PC-9 (cell line): ENCODE measurements at places on chromosomes 1 and 21.

DNA sequence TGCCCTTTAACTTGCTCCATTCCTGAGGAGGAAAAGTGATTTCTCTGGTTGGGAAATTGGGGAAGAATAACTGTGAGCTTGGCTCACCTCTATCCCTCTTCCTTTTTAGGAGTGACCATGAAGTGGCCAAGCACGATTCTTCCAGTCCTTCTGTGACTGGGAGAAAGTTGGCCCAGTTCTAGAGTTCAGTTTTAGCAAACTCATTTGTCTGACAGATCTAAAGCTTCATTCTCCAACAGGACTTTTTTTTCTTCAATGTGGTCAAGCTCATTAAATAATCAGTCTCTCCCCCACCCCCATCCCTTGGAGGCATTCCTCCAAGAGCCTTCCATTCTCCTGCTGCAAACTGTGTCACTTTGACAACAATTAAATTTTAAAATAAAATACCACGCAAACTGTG, 6.4 kb upstream of the AGL start:
- no peak for DNase-seq

GRCh38 chr1:203557390-203557789, 63.4 kb downstream of the OPTC start:
- peak; percentile 35 for DNase-seq

DNA sequence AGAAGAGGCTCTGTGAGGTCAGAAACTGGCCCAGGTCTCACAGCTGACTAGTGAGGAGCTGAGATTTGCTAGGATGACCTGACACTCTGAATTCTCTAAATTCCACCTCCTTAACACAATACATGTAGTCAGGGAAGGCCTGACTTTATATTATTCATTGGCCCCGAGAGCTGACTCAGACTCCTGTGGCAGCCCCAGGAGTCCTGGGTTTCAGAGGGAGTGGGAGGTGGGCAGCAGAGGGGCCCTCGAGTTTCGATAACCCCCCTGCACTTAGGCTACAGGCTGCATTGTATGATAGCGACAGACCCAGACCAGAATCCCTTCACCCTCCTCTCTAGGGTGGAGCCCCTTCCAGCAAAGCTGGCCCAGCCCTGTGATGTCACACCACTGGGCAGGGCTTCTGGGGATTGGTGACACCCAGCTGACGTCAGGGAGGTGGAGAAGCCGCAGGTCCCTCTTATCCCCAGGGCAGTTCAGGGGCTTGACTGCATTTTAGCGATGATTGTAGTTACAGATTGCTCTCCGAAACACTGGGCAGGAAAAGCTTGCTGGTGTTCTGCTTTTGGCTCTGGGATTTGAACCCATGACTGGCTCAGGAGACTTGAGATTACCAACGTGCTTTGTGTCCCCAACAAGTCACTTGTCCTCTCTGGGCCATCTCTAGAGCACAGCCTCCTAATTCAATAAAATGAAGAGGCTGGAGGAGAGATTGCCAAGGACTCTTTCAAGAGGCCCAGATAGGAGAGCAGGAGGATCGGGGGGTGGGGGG, 17.0 kb upstream of the GPR37L1 start:
- peak; percentile 95 for DNase-seq

DNA sequence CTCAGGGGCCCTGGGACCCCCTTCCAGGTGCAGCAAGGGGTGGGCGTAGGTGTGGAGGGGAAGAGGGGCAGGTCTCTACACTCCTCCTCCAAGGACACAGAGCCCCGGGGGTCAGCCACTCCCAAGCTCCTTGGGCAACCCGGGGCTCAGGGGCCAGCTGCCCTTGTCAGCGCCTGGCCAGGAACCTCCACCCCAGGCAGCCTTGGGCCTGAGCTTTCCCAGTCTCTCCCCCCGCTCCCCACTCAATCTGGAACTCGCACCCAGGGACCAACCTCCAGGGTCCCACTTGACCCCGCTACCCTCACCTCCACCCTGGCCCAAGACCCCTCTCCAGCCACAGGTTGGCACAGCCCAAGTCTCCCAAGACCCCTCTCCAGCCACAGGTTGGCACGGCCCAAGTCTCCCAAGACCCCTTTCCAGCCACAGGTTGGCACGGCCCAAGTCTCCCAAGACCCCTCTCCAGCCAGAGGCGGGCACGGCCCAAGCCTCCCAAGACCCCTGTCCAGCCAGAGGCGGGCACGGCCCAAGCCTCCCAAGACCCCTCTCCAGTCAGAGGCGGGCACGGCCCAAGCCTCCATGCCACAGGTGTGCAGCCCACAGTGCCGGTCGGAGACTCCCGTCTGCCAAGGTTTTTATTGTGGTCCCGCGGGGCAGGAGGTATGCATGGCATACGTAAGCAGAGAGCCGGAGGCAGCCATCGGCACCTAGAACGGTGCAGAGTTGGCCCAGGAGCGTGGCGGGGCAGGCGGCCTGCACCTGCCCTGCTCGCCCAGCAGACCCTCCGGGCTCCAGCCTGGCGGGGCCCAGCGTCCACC, 3.0 kb downstream of the TNFRSF4 start:
- no peak for DNase-seq

DNA sequence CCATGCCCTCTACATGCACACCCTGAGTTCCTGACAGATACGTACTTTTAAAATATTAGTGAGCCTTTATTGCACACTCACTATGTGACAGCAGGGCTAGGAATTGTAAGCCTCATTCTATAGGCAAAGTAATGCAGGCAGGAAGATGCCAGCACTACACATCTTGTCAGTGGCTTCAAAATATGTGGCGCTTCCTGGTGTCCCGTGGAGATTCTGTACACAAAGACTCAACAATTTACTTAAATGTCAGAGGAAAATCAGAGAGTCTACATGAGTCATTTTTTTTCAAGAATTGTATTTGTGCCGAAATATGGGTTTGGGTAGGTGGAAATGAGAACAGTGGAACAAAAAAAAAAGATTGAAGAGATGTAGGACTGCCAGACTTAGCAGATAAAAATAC, 27.6 kb downstream of the RNASEL start:
- DNase-seq, result no peak

- DNase-seq, result peak; percentile 36
Measured at GRCh38 chr1:26597629-26598039, 68.1 kb downstream of the RPS6KA1 start.

DNA sequence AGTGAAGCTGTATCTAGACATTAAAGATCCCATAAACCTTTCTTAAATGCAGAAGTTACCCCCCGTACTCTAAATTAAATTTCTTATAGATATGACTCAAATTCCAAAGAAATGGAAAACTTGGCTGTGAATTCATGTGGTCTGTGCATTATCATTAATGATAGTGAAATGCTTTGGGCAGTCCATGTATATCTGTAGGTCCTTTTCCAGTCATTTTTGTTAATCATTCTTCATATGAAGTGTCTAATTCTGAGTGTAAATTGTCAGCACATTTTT, 89.3 kb downstream of the RGL1 start:
- no peak for DNase-seq

DNA sequence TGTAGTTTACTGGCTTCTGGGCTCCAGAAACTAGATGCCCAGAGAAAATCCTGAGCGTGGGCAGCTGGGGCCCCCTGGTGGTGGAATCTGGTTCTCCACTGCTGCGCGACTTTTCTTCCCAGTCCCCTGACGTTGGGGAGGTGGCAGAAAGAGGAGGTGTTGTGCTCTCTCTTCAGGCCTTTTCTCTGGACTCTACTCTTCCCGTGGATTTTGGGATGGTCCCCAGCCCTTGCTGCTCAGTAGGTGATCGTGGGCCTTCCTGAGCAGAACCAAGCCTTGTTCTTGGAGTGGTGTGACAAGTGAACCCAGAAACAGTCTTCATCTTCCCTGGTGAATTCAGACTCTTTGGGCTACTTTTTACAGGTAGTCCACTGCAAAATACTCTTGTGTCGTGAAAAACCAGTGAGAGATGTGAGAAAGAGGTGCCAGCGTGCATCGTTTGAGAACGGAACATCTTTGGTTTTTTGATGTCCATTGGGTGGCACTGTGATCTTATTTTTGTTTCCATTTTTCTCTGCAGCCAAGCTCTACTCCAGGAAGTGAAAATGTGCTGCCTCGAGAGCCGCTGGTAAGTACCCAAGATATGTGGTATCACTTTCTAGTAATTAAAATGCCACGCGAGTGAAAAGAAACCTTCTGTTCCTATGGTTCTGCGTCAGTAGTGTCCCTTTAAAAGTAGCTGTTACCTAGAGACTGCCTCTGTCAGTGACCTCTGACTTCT, 20.2 kb downstream of the PEX14 start:
- DNase-seq, result peak; percentile 45

DNA sequence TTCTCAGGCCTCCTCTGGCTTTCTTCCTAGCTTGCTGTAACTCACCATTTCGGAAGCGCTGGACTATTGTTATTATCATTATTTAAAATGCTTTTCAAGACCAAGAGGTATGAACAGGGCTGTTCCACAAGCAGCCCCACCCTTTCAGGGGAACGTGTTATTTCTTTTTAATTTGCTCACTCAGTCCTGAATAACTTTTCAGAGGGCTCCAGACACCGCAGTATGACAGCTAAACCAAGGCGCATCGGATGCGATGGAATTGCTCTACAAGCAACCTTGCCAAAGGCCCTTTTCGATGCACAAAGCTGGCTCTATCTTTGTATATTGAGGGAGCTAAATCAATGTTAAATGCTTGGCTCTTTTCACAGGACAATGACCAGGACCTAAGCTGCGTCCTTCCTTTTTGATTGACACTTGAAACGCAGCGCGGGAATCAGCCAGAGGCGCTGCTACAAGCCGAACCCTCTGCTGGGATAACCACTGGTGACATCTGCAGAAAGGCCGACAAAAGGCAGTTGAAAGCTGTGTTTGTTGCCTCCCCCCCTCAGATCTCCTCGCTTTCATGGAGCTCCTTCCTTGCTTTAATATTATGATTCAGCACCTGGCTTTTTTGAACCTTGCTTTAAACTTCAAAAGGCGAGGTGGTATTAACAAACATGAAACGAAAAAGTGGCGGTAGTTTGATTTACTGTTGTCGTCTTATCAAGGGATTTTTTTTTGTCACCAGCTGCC, 204.7 kb upstream of the PROX1 start:
- DNase-seq, result no peak

- DNase-seq, result no peak
Measured at GRCh38 chr1:160189649-160190625, at the start of gene CASQ1. Gene CASQ1, plus strand, starts transcription at chr1:160190575. Its CDS starts 177 bp downstream, at chr1:160190752.

DNA sequence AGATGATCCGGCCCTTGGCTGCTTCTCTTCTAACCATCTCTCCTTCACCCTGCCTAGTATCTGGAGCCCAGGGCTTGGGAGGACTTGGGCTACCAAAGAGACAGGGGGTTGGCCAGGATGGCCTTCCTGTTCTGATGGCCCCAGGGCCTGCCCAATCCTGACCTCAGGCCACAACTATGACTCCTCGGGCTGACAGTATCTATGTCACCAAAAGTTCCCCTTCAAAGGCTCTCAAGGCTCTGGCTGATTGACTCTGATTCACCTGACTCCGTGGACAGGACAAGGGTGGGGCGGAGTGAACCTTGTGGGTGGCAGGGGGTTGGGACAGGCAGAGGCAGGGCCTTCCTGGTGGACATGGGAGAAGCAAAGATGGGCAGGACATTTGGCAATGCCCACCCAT, 12.7 kb downstream of the MEF2D start:
- peak; percentile 47 for DNase-seq

GRCh38 chr1:237812061-237812460, 78.7 kb downstream of the ZP4 start:
- no peak for DNase-seq

DNA sequence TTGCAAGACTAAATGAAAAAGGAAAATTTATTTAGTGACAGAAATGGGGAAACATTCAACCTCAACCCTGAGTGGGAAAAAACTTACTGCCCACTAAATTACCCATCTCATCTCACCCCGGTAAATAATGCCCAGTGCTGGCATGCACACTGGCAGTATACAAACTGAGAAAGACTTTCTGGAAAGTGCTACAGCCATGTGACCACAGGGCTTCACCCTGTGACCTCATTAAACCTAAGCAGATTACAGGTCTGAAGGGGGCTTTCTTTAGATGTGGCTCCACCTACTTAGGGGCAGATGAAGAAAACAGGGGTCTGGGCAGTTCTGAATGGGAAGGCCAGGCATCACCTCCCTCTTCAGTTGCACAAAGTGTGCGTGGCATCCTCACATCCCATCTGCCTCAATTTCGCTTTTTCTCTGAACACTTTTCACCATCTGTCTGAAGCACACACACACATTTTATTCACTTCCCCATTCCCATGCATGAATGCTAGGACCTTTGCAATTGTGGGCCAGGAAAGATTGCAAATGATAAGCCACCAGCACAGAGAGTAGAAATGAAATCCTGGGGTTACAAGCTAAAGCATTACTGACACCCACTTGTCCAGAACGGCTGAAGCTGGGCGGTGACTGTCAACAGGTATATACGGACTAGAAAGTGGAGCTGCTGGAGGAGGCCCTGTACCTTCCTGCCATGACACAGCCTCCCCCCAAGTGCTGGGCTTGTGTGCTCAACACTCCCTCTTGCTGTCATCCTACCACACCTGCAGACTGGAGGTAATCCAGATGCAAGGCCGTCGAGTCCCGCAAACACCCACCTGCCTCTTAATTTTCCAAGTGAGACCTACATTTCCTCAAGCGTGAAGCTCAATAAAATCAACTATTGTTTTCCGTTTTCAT, 2.7 kb downstream of the NADK start:
- DNase-seq, result peak; percentile 15

DNA sequence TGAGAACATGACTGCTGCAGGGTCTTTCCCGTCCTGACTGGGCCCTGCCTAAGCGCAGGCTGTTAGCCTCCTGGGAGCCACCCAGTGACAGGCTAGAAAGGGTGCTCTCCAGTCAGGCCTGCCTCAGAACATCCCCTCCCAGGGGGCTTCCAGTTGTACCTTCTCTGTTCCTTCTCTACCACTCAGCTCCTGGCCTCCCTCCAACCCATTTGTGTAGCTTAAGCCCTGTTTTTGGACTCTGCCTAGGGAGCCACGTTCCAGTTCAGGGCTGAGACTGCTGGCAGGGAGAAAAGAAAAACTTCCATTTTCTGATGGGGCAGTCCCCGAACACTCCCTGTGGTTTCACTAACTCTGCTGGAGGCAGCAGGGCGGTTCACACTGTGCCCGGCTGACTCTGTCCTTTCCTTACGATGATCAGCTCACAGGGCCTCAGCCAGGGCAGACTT, 15.3 kb upstream of the POU3F1 start:
- DNase-seq, result no peak

DNA sequence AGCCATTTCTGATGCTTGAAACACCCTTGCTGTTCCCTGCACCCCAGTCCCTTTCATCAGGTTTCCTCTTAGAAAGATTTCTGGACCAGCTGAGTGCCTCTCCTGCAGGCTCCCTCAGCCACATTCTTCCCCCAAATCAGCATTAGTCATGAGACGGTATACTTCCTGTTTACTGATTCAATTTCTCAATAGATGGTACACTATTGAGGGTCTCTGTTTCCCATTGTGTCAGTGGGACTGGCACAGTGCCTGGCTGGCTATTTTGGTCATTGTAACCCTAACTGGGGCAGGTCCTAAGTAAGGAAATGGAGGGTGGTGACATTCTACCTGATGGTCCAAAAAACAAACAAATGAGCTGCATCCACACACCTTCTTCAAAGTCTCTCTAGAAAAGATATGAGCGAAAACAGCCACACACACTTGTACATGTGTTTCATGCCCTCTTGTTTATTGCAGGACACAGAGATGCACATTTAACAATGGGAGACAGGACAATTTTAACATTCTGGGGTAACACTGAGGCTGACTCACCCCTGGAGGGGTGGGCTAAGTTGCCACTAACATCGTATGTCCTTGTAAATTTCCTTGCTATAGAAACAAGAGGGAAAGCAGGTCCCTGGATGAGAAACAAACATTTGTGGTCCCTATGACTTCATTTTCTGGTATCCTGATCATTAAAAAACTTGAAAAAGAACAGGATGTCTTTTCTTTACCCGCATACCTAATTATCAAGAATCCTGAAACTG, 77.5 kb downstream of the RRAGC start:
- DNase-seq, result no peak

- DNase-seq, result no peak
Measured at GRCh38 chr1:162020150-162020549, 3.5 kb downstream of the OLFML2B start.
